NCI-H82 (cell line): ENCODE measurements at places on chromosomes 11 and 22.
A peak's percentile ranks its signal among the peaks of the same experiment; 100 is the strongest.

DNA sequence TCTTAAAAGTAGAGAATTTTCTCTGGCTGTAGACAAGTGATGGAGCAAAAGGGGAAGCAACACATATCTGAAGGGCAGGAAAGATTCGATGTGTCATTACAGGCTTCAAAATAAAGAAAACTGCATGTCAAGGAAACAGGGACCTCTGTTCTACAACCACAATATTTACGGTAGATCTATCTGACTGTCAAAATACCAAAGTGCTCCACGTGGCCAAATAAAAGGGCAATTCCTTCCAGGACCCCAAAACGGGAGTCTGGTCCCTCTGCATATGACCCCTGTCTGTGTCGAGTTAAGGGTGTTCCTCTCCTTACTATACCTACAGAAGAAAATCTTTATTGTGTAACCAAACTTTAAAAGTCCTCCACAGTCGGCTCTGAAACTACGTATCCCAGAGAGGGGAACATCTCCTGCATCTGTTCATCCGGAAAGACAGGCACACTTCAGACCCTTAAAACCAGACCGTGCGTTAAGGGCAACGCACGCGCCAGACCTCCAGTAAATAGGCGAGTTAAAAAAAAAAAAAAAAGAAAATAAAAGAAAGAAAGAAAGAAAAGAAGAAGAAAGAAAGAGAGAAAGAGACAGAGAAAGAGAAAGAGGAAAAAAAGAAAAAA is 756 bp downstream of the CLNS1A start:
- peak; percentile 25 for DNase-seq

DNA sequence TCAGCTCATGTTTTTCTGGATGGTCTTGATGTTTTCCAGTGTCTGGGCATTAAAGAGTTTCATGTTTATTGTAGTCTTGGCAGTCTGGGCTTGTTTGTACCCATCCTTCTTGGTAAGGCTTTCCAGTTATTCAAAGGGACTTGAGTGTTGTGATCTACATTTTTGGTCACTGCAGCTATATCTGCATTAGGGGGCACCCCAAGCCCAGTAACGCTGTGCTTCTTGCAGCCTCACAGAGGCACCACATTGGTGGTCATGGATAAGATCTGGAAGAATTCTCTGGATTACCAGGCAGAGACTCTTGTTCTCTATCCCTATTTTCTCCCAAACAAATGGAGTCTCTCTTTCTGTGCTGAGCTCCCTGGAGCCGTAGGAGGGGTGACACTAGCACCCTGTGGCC is 451.5 kb upstream of the FAT3 start:
- peak; percentile 18 for DNase-seq

GRCh38 chr22:19515654-19516377 is 8.4 kb downstream of the CLDN5 start:
- DNase-seq = no peak

DNA sequence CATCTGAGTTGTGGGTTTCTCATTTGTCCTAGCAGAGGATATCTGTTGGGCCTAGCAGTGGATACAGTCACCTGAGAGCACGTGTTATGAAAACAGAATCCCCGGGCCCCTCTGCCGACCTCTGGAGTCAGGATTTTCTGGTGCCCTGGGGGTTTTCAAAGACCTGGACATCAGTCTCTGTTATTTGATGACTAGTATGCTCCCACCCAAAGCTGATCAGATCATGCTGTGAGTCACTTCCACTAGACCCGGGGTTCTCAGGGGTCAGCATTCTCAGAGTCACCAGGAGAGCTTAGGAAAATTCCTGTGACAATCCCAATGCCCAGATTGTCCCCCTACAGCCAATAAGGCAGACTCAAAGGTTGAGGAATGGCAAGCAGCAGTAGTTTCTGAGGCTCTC is 38.7 kb downstream of the KCNJ1 start:
- no peak for DNase-seq

GRCh38 chr11:22690871-22691270 is 24.5 kb downstream of the GAS2 start:
- DNase-seq = no peak

DNA sequence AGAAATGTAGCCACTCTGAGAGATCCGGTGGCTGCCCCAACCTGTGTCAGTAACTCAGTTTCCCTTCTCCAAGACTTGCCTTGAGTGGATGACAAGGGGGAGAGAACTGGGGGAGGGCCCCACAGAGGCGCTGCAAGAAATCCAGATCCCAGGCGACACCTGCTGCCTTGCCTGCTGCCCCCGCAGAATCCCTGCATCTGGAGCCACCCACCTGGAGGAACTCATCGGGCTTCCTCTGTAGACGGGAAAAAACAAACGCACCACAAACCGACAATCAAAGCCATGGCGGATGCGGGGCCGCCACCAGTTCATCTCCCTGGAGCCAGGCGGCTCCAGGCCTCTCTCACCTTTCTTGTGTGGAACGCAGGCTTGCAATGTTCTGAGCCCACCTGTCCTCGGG is 40.2 kb downstream of the MACROD1 start:
- DNase-seq = no peak
